Activated CD4-positive, alpha-beta T cell treated with anti-CD3 and anti-CD28 coated beads for 48 hours (primary cell): ENCODE measurements at places on chromosomes 1 and 21.

DNA sequence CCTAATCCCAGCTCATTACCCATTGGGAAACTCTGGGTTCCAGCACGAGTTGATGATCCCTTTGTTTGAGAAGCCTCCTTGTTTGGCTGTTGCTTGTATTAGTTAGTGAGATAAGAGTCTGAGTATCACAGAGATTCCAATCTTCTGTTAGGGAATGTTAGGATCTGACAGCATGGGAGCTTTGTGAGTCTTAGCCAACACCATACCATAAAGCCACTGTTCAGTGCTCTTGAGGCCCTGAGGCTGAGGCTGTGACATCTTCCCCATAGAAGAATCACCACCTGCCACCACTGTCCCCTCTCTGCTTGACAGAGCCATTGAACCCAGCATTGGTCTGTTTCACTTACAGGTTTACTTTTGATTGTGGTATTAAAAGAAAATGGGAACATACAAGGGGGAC lies 29.3 kb upstream of the NFASC start:
- DNase-seq = no peak

GRCh38 chr1:205259324-205259832 lies 31.6 kb downstream of the TMCC2 start:
- DNase-seq = no peak

DNA sequence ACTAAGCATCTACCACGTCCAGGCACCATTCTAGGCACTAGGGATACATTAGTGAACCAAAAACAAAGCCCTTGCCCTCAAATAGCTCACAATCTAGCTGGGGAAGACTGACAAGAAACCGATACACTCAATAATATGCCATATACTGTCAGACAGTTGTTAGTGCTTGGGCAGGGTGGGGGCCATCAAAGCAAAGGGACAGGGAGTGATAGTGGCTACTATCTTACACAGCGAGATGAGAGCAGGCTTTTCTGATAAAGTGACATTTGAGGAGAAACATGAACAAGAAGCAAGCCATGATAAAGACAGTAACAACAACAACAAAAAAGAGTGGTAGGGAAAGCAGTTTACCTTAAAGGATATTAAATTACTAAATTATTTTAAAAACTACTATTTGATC lies 41.1 kb downstream of the ERO1B start:
- DNase-seq = no peak

GRCh38 chr1:181091309-181092040 lies 3.0 kb downstream of the IER5 start:
- DNase-seq = no peak

- DNase-seq = no peak
These were observed 48.7 kb downstream of the NTMT2 start for GRCh38 chr1:170194451-170194850.

- no peak for DNase-seq
These were observed 78.1 kb downstream of the DHRS3 start for GRCh38 chr1:12539705-12540579.

GRCh38 chr1:11486231-11487009 lies 7.5 kb downstream of the DISP3 start:
- DNase-seq = no peak

DNA sequence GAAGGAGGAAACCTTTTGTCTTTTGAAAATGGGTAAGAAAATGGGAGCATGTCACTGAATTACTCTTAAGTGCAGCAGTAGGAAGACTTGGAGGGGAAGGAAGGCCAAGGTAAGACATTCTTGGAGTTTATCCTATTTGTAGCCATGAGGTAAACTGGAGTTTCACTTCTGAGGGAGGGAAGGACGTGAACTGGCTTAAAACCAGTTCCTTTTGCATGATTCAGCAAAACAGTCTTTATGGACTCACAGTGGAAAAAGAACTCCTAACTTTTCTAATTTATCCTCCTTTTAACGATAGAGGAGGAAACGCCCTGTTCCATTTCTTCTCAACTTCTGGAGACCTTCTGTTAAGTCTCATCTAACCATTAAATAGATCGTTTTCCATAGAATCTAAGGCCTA lies 2.5 kb downstream of the PRDX6 start:
- DNase-seq = no peak

- DNase-seq = no peak
These were observed 50.6 kb downstream of the TNFRSF8 start for GRCh38 chr1:12113433-12114339.

DNA sequence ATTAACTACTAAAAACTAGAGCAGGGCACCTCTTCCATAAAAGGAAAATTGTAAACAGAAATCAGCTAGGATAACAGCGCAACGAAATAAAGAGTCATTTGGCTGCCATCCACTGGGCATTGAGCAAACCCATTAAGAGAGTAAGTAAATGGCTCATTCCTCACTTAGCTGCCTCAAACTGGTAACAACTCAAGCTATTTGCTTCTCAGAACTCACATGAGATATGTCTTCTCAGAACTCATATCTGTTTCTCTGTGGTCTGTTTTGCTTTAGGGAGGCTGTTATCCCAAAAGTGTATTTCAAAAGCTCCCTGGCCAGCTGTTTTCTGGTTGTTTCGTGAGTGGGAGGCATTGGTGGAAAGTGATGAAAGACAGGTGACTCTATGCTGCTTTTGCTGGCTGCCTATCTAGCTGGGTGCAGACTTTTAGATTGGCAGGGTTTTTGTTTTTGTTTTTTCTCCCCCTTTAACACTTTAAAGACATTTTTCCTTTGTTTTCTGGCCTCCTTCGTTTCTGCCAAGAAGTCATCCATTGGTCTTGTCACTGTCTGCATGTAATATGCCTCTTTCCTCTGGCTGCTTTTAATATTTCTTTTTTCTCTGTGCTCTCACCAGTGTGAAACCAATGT lies 269.2 kb upstream of the RGS18 start:
- no peak for DNase-seq

GRCh38 chr21:20276954-20277353 lies 721.3 kb upstream of the NCAM2 start:
- no peak for DNase-seq

DNA sequence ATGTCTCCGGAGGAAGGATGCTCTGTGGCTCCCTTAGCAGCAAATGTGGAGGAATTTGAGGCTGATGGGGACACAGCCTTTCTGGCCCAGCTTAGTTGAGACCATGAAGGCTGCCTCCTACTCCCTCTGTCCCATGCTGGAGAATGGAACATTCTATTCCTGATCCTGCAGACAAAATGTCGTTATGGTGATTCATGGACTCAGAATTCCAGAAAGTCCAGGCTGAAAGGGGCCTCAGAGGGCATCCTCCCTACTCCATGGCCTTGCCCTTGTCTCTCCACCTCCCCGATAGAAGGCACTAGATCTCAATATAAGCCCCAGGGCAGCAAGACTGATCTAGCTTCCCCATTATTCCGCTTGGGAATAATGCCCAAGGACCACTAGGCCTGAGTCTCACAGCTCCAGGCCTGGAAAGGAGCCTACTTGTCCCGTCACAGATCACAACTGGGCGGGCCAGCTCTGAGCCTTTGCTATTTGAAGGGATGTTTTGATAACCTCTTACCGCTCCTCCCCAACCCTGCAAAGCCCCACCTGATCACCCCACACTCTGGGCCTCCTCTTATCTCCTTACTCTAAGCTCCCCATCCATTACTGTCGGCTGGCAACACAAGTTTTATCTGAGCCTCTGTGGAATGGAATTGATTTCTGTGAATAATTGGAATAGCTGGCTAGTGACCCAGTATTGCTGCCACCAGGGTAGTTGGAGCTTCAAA lies 52.8 kb upstream of the TRABD2B start:
- no peak for DNase-seq

DNA sequence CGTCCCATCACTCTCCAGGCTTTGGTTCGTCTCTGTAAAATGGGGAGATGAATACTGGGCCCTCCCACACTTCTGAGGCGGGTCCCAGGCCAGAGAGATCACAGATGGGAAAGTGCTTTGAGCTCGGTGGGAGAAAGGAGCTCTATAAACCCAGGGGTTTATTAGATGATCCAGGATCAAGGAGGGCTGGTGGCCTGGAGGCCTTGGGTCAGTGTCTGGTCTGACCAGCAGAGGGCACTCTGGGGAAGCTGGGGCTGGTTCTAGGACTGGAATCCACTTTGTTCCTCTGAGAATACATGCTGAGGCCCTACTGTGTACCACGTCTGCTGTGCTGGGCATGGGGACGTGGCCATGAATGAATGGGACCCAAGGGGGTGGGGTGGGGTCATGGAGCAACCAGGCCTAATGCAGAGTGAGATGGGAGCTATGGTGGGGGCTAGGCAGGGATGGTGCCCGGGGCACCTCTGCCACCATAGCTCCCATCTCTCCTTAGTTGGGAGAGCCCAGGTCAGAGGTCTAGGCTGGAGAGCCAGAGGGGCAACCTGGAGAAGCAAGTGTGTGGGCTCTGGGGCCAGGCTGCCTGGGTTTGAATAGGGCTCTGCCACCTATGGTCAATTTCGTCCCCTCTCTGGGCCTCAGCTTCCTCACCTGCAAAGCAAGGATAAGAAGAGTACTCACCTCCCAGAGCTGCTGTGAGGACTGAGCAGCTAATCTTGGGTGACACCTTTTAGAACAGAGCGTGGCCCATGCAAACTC lies 9.0 kb upstream of the FAM131C start:
- DNase-seq = peak; percentile 81

GRCh38 chr1:173195596-173196088 lies 11.5 kb downstream of the TNFSF4 start:
- DNase-seq = peak; percentile 76

GRCh38 chr1:161069241-161069640 lies 450 bp downstream of the ARHGAP30 start:
- no peak for DNase-seq

DNA sequence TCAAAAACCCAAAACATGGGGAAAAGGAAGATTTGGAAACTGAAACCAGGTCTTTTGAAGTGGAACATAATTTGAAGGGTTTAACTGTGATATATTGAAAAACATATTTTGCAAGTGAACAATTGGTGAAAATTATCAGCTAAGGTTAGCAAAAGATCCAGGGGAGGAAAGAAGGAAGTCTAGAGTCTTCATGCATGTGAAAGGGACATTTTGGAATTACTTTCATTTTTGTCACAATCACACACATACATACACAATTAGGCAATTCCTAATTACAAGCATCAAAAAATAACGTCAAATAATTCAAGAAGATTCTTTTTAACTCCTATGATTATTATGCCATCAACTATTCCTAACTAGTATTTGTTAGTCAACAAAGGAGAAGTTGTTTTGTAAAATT lies 64.7 kb upstream of the NFIA start:
- DNase-seq = no peak

- DNase-seq = no peak
These were observed 13.0 kb downstream of the COL18A1 start for GRCh38 chr21:45417951-45418300.

DNA sequence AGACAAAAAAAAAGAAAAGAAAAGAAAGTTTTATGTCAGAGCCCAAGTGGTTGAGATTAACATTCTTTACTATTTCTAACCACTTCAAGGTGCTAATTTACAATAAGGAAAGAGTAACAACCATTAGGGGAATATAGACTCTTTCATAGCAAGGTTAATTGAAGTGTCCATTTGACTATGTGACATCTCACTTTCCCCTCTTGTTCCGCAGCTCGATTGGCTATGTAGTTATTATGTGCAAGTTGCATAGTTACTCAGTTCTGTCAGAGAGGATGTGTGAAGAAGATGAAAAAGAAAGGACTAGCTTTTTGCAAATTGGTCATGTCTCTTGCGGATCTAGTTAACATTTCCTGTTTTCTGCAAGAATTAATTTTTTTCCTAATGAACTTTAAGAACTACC lies 273.7 kb downstream of the RGS7 start:
- no peak for DNase-seq

DNA sequence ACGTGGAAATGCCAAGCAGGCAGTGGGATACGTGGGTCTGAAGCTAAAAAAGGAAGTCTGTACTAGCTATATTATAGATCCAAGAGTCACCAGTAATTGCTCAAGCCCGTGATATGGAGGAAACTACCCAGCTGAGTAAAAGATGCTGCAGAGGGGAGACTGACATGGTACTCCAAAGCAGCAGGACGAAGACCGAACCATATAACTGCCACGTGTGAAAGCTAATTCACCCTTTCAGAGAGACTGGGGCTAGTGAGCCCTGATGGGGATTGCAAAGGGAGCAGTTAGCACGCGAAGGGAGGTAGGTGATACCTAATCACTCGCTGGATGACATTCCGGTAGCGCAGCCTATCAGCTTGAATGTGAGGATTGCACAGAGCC lies 316 bp downstream of the AP4B1 start:
- no peak for DNase-seq

DNA sequence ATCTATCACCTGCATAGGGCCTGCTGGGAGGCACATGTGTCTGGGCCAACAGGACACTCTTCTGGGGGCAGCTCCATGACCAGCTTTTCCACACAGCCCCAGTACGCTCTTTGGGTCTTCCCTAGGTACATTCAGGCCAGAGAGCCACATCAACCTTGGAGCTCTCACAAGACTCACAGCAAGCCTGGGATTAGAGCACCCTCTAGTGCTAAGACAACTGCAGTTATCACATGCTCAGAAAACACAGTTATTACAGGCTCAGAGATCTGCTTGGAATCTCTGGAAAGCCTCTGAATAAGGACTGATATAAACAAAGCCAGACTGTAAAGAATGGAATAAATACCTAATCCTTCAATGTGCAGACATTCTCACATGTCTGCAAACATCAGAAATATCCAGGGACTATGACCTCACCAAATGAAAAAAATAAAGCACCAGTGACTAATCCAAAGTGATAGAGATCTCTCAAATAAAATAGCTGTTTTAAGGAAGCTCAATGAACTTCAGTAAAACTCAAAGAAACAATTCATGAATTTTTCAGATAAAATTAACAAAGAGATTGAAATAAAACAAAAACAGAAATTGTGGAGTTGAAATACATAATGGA lies 563.9 kb upstream of the NR5A2 start:
- peak; percentile 27 for DNase-seq

DNA sequence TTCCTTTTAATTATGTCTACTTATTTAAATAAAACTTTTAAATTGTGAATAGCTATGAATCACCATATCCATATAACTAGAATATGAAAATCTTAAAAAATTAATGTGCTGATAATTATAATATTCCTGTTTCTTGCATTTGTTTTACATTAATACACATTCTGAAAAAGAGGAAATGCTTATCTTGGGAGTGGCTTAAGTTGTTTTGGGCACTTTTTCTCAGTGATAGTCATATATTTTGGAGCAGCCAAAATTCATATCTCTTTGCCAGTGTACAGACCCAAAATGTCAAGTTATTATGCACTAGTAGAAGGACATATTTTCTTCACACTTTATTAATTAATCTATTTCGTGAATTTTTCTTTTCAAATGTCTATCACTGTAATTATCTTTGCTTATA lies 838.5 kb downstream of the USP25 start:
- no peak for DNase-seq

- no peak for DNase-seq
These were observed 18.5 kb downstream of the SELL start for GRCh38 chr1:169692756-169693460.
